ENCODE measurements at places on chromosomes 4 and X.

DNA sequence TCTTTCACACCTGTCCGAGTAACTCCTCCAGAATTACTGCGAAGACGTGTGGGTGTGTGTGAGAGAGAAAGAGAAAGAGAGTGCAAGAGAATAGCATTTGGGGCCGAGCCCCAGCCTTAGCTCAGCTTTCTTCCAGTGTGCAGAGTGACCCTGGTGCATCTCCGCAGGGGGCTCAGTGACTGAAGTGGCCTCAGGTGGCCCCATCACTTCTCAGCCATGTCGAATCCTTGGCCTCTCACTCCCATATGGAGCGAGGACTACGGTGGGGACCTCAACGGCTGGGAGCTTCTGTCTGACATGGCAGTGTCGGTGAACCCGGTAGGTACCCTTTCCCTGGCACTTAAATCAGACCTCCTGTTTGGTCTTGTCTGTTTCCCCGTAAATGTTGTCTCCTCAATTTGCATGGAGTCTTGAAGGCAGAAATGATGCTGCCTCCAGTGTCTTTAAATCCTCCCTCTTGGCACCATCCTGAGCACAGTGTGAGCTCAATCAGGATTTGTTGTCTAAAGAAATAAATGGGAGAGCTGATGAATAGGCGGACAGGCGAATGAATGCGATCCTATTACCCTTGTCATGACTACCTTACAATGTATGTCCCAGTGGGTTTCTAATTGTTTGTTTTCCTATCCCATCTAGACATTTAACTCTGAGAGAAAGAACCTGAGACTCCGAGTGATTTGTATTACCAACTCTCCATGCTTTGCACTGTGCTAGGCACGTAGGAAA is 305.9 kb downstream of the AFF2 start:
- DNase-seq: no peak

- DNase-seq: no peak
Observed at GRCh38 chr4:23728393-23728792, 161.5 kb downstream of the PPARGC1A start.

GRCh38 chr4:177473991-177474390 is 31.8 kb upstream of the AGA start:
- no peak for DNase-seq

GRCh38 chrX:41733939-41734338 is 10.0 kb downstream of the GPR82 start:
- DNase-seq: no peak

- no peak for DNase-seq
Observed at GRCh38 chr4:55173580-55173979, 48.2 kb upstream of the KDR start.

- no peak for DNase-seq
Observed at GRCh38 chr4:88967883-88968331, 89.1 kb downstream of the FAM13A start.

- no peak for DNase-seq
Observed at GRCh38 chr4:61273233-61273632, 73.1 kb downstream of the ADGRL3 start.

- no peak for DNase-seq
Observed at GRCh38 chrX:56761167-56761566, 32.1 kb downstream of the NBDY start.

- DNase-seq: no peak
Observed at GRCh38 chr4:141645611-141646340, 9.4 kb downstream of the IL15 start.

DNA sequence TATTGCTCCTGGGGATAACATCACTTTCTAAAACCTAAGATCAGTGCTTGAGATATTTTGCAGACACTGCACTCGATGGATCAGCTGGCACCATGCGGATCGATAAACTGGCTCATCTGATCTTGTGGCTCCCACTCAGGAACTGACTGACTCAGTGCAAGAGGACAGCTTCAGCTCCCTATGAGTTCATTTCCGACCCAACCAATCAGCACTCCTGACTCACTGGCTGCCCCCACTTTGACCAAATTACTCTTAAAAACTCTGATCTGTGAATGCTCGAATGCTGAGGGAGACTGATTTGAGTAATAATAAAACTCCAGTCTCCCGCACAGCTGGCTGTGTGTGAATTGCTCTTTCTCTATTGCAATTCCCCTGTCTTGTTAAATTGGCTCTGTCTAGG is 110.1 kb downstream of the ANAPC4 start:
- DNase-seq: no peak

DNA sequence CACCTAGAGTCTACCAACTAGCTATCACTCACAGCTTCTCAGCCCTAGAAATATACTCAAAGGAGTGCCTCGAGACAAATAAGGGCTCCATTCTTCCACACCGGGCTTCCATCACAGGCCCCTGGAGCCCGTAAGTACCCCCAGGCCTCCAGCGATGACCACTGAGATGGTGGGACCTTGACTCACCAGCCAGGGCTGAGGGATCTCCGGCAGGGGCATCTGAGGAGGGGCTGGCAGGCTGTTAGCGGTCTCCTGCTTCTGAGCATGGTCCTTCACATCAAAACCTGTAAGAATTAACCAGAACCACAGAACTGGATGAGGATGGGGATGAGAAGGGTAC is 71.3 kb downstream of the AFAP1 start:
- DNase-seq: no peak

DNA sequence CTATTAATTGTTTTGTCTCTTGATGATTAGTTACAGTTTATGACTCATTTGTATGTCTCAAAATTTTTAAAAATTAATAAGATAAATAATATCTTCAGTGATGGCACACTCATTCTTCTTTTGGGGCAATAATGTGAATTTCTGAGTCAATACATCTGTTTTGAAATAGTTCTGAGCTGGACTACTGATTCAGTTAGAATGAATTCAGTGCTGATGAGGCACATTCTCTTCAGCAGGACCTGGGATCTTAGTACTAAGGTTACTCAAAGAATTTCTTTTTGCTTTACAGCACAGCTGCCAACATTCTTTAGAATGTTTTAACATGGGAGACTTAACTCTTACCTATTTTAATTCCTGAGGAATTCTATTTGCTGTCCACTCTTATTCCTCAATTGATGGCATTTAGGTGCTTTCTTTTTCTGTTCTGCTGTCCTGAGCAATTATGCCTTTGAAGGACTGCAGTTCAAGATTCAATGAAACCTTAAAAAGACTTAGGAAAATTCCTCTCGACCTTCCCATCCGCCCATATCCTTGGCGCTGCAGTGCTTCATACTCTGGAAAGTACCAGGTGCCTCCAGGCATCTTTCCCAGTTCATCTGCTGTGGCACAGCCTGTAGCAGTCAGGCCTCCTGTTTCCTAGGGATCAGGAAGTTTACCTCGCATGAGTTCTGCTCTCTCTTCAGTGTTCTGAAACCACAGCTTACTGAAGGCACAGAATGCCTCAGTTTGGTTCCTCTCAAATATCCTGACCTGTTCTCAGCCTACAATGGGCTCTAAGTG is 213.7 kb downstream of the FSTL5 start:
- no peak for DNase-seq

- DNase-seq: no peak
Observed at GRCh38 chrX:2640436-2641150, 50.5 kb upstream of the CD99 start.
